ENCODE measurements at places on chromosomes 12 and 14. TPM values are rescaled to one million over a fixed set of nuclear protein-coding genes. Genes with fewer than 3 reads are reported as not detected.

SELPLG gene
- not detected for total RNA-seq

KLRG1 gene
- 2.3 TPM for total RNA-seq

FAM90A1 gene
- not detected for total RNA-seq

SSPN gene
- not detected for total RNA-seq

SLCO1C1 gene
- not detected for total RNA-seq

NYNRIN gene
- 0.03 TPM for total RNA-seq

OXA1L gene
- total RNA-seq, result 207 TPM

ORAI1 gene
- total RNA-seq, result 31.8 TPM

CCER1 gene
- total RNA-seq, result not detected

CDC42BPB gene
- total RNA-seq, result 42.1 TPM

GLIPR1L2 gene
- 0.10 TPM for total RNA-seq

GRCh38 chr14:59688224-59689170 lies 111.9 kb upstream of the CCDC175 start:
- peak; percentile 49 for DNase-seq

GRCh38 chr12:132640936-132641335 lies 22.4 kb downstream of the P2RX2 start:
- DNase-seq, result no peak

DNA sequence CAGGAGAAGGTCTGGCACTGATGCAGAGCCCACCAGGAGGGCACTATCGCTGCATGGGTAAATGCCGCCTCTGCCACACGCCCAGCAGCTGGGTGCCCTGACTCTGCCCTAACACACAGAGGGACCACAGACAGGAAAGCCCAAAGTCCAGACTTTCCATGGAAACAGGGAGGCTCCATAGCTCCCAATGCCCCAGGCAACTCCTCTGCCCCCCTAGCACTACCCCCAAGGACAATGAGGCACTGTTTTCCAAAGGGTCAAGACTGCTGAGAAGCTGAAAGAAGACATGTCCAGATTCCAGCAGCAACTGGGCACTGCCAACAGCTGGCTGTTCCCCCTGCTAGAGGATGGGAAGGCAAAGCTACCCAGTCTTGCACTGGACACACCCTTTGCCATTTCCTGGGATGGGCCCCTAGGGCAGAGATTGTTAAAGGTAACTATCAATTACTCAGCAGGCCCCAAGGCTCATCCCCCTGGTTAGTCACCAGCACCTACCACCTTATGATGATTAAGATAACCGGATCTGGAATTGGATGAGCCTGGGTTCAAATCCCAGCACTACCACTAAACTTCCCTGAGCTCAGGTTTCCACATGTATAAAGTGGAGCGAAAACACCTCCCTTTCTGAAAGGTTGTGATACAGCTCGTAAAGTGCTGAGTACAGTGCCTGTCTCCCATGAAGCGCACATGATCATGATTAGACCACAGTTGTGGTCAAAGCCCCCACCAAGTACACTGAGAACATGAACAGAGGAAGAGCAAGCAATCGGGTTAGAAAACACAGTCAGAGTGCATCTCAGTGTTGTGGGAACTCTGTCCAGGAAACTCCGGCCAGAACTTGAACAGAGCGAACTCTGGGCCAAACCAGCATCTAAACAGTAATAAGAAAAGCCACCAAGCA lies 3.3 kb downstream of the PXN start:
- DNase-seq, result peak; percentile 93

DNA sequence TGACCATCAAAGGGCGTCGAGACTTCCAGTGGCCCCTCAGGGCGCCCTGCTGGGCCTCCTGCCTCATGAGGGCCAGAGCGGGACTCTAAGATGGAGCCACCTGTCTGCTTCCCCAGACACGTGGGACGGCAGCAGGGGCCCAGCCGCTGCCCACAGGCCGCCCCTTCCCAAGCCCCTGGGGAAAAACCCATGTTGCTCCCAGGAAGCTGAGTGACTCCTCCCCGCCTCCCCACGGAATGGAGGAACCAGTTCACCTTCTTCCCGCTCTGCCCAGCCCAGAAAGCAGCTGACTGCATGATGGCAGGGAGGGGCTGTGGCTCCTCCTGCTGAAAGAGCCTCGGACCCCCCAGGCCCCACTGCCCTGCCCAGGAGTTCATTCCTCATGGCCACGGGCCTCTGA lies 14.9 kb downstream of the RAB35 start:
- no peak for DNase-seq

GRCh38 chr12:118213452-118213851 lies 77.5 kb downstream of the PEBP1 start:
- DNase-seq, result no peak

GRCh38 chr14:102717276-102717675 lies 60.0 kb upstream of the TRAF3 start:
- no peak for DNase-seq

DNA sequence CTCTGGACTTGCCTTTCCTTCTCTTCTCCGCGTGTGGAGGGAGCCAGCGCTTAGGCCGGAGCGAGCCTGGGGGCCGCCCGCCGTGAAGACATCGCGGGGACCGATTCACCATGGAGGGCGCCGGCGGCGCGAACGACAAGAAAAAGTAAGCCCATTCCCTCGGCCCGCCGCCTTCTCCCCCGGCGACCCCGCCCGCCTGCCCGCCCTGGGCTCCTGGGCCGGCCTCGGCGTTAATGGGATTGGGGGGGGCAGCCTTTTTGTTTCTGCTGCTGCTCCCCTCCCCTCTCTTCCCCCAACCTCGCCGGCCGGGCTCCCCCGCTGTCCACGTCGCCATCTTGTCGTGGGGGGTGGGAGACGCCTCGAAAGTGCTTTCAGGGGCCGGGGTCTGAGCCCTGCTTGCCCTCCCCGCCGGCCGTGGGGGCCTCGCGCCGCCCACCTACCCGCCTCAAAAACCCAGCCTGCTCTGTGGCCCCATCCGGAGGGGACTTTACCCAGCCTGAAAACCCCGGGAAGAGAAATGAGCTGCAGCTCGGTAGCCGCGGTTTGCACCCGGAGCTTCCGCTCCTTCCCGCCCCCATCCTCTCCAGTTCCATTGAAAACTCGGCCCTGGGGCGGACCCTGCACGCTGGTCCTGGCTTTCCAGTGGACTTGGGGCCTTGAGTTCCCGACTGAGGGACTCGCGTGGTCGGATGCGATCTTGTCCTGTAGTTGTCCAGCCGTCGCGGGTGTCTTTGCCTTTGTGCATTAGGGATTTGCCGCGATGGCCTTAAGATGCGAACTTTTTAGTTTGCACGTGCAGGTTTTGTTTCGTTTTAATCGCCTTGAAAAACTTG lies 598 bp downstream of the HIF1A start:
- DNase-seq, result peak; percentile 72

DNA sequence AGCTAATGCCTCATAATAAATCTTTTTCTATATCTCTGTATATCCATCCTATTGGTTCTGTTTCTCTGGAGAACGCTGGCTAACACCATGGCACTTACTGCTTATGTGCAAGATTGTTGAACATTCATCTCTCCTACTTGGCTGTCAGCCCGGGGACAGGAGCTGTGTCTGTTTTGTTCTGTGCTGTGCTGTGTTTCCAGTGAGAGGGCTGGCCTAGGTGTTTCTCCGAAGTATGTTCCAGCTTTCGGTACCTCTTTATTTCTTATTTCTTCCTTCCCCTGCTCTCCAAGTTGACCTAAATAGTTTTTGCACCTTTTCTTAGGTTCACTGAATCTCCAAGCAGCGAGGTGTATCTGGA lies 18.8 kb upstream of the NR4A1 start:
- no peak for DNase-seq

DNA sequence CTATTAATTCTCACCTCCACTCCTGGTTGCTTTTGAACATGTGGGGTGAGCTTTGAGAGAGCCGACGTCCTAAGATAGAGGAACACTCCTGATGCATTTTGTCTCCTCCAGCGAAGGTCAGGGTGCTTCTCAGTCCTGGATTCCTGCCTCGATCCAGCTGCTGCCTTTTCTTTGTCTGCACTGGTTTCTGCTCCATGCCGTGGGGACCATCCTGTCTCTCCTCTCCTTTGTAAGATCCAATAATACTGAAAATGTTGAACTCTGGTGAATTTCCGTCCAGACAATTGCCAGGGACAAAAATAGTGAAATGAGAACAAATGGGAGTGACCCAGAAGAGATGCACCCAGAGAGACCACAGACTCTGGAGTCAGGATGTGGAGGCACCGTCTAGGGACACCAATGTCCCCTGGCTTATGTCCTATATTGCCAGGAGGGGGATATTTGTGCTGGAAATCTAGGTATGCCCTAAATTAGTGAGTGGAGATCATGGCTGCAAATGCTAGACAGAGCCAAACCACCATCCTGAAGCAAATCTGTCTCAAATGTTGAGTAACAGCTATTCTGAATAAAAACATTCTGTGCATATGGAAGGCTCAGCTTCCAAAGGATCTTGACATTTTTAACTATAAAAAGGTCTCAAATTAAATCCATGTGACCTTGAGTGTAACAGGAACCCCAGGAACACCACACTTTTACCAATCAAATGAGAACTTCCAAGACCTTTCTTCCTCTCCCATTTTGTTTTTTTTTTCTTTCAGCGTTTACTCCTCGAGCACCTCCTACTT lies 170.9 kb downstream of the PPM1H start:
- no peak for DNase-seq

GRCh38 chr14:103908580-103908979 lies 19.7 kb upstream of the TDRD9 start:
- no peak for DNase-seq

GRCh38 chr12:28099871-28100270 lies 90.4 kb upstream of the CCDC91 start:
- DNase-seq, result no peak

- no peak for DNase-seq
These were observed 53.9 kb downstream of the SMUG1 start for GRCh38 chr12:54134850-54135249.

DNA sequence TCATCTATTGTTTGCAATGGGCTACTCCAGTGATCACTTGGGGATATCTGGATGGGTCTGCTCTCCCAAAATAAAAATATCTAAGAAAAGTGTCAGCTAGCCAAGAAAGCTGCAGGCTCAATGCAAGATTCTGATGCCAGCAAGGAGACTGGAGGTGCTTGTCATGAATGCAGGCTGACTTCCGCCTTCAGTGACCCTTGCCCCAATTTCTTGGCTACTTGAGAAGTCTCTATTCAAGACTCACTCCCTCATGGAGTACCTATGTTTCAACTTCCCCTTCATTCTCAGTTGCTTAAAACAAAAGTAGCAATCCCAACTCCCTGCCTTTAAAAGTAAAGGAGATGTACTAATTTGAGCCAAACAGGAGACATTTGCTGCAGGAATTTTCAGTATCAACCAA lies 123.9 kb downstream of the GPR65 start:
- DNase-seq, result no peak

DNA sequence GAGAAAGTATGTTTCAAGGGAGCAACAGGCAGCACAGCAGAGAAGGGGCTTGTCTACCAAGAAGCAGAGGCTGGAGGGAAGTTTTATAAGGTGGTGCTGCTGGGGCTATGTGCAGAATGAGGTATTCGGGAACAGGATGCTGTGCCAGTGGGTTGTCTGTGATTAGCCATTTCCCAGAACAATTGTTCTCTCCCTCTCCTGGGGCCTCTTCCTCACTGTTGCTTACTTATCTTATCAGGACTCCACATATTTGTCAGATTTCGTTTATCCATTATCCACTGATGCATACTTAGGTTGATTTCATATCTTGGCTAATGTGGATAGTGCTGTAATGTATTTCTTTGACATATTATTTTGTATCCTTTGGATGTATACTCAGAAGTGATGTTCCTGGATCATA lies 195.1 kb upstream of the RTL1 start:
- DNase-seq, result no peak

GRCh38 chr14:47270715-47271114 lies 404.7 kb downstream of the MDGA2 start:
- peak; percentile 12 for DNase-seq

GRCh38 chr12:17108877-17109541 lies 503.0 kb upstream of the LMO3 start:
- peak; percentile 80 for DNase-seq

DNA sequence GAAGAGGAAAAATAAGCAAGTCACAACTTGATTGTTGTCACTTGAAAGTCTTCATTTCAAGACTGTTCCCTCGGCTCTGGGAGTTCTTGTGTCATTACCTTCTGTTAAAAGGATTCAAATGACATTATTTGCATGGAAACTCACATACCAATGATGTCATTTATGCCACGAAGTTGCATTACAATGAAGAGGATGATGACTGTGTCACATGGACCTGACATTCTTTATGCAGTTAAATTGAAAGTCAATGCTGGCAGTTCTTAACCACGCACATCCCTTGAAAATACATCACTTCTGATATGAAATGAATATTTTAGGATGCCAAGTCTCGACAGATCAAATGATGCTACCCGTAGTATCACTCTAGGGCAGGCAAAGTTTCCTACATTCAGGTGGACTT lies 1069.5 kb downstream of the VRK1 start:
- no peak for DNase-seq

All from HT1080 (cell line).